Occipital lobe (tissue), 3 donors: ENCODE measurements at places on chromosomes 5 and 9. TPM values are rescaled to one million over a fixed set of nuclear protein-coding genes. Genes with fewer than 3 reads are reported as not detected.

Gene RFX3
- 71.4 TPM for total RNA-seq

Gene CCDC180
- 8.1 TPM for total RNA-seq

Gene ZNF367
- 3.3 TPM for total RNA-seq

Gene LCN15
- total RNA-seq: not detected

Gene BTNL3
- total RNA-seq: not detected

Gene INSL6
- total RNA-seq: not detected

Gene CARTPT
- total RNA-seq: not detected

Gene PALM2AKAP2
- total RNA-seq: 5.0 TPM

Gene IDNK
- 6.4 TPM for total RNA-seq

Gene REEP2
- total RNA-seq: 71.0 TPM

Gene ANGPTL2
- total RNA-seq: 2.7 TPM

Gene CAPSL
- not detected for total RNA-seq

Gene ZBED3
- 2.2 TPM for total RNA-seq

Gene HBEGF
- total RNA-seq: 8.7 TPM

Gene HSD17B4
- total RNA-seq: 203 TPM

Gene AGXT2
- total RNA-seq: not detected

Gene HRCT1
- total RNA-seq: not detected

Gene CMYA5
- total RNA-seq: 1.2 TPM

Gene FLT4
- 2.3 TPM for total RNA-seq

Gene TUSC1
- total RNA-seq: 10.5 TPM

Gene TOPORS
- 49.9 TPM for total RNA-seq

Gene TEK
- total RNA-seq: 8.0 TPM

Gene PCDHGB4
- total RNA-seq: 12.9 TPM

Gene ANKRD34B
- 0.16 TPM for total RNA-seq

Gene SOX30
- total RNA-seq: not detected

Gene DOCK8
- total RNA-seq: 3.6 TPM

Gene SPATA31E1
- not detected for total RNA-seq

Gene CCIN
- total RNA-seq: not detected

Gene ANXA2R
- total RNA-seq: 0.31 TPM

Gene ZNG1A
- total RNA-seq: 33.2 TPM

Gene NMUR2
- total RNA-seq: not detected

Gene PCDHGC3
- 35.6 TPM for total RNA-seq

Gene MAMDC2
- total RNA-seq: 3.0 TPM

Gene MYOZ3
- total RNA-seq: 1.7 TPM

Gene FGF10
- 0.47 TPM for total RNA-seq

Gene PFN3
- not detected for total RNA-seq

Gene ITGA1
- 7.2 TPM for total RNA-seq
